ENCODE measurements at places on chromosomes 16 and 17. TPM values are rescaled to one million over a fixed set of nuclear protein-coding genes. Genes with fewer than 3 reads are reported as not detected.

GRCh38 chr17:7915179-7915610 lies 894 bp downstream of the RNF227 start:
- DNase-seq: peak; percentile 55

- DNase-seq: no peak
These were observed 82.9 kb downstream of the SDR42E1 start for GRCh38 chr16:81928271-81928918.

DNA sequence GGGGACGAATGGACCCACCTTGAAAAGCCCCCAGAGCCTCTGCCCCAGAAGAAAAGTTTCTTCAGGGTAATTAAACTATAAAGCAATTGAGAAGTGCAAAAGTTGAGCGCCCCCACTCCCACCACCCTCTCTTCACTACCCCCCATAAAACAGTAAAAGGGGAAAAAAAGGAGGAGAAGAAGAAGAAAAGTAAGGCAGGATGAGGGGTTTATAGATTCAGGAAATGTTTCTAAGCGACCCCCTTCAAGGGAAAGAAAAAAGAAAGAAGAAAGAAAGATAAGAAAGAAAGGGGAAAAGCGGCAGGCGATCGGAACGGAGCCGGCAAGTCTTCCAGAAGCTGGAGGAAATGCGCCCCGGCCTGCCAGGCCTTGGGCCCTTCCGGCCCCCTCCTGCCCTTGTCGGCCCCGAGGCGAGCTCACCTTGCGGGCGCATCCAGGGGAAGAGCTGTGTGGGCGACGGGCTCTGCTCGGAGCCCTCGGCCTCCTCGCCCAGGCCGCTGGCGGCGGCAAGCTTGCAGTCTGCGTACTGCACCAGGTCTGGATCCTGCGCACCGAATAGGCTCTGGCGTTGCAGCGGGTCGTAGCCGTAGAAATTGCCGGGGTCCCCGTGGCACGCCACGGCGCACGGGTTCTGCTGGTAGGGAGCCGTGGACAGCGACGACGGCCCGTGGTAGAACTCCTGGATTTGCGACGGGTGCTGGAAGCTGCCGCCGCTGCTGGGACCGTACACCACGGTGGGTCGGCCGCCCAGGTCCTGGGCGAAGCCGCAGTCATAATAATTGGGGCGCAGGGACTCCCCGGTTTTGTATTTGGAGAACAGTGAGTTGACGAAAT lies 1.0 kb downstream of the HOXB8 start:
- no peak for DNase-seq

DNA sequence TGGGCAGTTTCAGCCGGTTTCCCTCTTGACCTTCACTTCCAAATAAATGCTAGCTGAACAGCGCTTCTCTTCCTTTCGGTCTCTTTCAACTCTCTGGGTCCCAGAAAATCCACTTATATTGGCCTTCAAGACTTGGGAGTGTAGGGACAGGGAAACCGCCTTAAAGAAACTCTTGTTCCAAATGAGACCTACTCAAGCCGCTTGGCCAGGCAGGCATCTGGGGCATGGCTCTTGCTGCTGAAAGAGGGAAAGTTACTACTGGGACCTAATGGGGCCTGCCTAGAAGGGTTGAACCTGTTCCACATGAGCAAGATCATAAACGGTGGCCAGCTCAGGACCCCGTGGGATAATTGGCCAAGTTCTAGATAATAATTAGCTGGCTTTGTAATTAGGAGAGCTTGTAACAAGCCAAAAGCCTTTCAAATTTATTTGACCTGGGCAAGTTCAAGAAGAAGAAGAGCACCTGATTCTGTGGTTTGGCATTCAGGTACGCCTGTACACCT lies 13.2 kb downstream of the CDH1 start:
- no peak for DNase-seq

DNA sequence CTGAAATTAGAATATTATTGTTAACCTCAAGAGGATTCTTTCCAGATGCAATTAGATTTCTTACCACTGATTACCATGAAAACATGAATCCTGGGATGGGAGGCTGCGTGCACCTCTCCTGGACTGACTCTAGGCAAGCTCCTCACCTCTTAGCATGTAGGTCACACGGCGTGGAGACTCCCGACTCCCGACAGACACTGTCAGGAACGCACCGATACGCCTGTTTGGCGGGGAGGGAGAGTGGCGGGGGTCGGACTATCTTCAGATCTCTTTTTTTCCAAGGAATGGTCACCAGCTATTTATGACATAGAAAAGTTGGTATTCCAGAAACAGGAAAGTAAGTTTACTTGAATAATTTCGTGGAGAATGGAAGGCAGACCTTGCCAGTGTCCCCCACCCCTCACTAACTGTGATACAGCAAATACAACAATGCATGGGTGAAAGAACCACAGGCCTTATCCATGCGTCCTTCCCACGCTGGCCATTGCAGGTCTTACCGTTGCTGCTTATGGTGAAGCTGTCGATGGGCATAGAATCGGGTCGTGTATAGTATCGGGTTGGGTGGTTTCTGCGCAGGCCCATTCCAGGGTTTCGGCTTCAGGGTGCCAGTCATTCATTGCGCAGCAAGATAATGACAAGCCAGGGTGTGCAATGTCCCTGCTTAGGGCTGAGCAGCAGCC lies 62.6 kb upstream of the ENDOV start:
- DNase-seq: no peak

- no peak for DNase-seq
These were observed 111.7 kb upstream of the FOXF1 start for GRCh38 chr16:86398622-86399021.

GRCh38 chr17:82294064-82294773 lies 20.7 kb upstream of the CSNK1D start:
- DNase-seq: no peak

Gene EPX
- total RNA-seq: not detected

Gene KCNH4
- 1.1 TPM for total RNA-seq

GRCh38 chr16:9053006-9053601 lies 38.3 kb upstream of the HAPSTR1 start:
- peak; percentile 42 for DNase-seq

Gene FAM234A
- 40.0 TPM for total RNA-seq

DNA sequence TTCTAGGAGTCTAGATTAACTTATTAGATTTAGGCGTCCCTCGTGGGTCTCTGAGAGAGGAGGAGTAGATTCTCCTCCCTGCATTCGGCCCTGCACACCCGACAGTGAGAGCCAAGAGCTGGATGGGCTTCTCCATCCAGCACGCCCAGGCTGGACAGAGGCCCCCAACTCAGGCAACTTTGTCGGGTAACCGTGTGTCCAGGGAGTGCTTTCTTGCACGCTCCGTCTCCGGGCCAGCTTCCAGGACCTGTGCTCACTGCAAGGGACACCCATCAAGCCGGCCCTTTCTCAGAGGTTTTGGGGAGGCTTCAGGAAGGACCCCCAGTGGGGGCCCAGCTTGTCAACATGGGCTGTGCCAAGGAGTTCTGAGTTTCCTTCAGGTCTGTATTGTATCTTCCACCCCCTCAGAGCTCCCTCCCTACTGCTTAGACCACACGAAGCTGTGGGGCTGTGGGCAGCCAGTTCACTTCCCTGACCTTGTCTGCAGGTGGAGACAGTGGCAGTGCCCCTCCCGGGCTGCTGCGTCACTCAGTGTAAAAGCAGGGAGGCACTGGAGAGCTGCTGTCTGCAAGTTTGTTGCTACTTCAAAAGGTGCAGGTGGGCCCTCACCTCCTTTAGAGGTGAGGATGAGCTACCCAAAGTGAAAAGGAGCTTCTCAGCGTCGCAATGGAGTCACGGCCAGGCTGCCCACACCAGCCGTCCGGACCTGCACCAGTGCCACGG lies 24.0 kb upstream of the C16orf78 start:
- no peak for DNase-seq

Gene PIMREG
- not detected for total RNA-seq
